T-helper 2 cell treated with Interferon-gamma antibody and Interleukin-4, amounts not matched to agents 100 ng/mL and 5 ng/mL, for 36 hours (primary cell): ENCODE measurements at places on chromosomes 3 and 15. TPM values are rescaled to one million over a fixed set of nuclear protein-coding genes. Genes with fewer than 3 reads are reported as not detected.

The LRRIQ4 gene
- total RNA-seq: 0.16 TPM in 1 of 2 replicates, not detected in the other

The LRCH3 gene
- 54.4 and 57.9 TPM in 2 replicates for total RNA-seq

The ALS2CL gene
- 3.2 and 3.5 TPM in 2 replicates for total RNA-seq

The MCF2L2 gene
- total RNA-seq: 4.3 and 5.5 TPM in 2 replicates

The GATM gene
- 1.3 and 1.4 TPM in 2 replicates for total RNA-seq

The PATL2 gene
- total RNA-seq: 20.8 and 22.5 TPM in 2 replicates

The C3orf20 gene
- total RNA-seq: 0.20 and 0.30 TPM in 2 replicates

The SPATA12 gene
- not detected in 2 replicates for total RNA-seq

The STRA6 gene
- total RNA-seq: not detected in 2 replicates

The PLCL2 gene
- 40.4 and 41.1 TPM in 2 replicates for total RNA-seq

The TGM5 gene
- 0.09 and 0.11 TPM in 2 replicates for total RNA-seq

The PPM1L gene
- 2.6 and 4.0 TPM in 2 replicates for total RNA-seq

The LRRC31 gene
- total RNA-seq: not detected in 2 replicates

The CCR8 gene
- 12.6 and 13.7 TPM in 2 replicates for total RNA-seq

The ITIH1 gene
- total RNA-seq: not detected in 2 replicates

The TMEM266 gene
- not detected in 2 replicates for total RNA-seq

The MNS1 gene
- total RNA-seq: 0.16 and 0.39 TPM in 2 replicates

The CIDEC gene
- not detected in 2 replicates for total RNA-seq

The DISP2 gene
- 0.32 and 0.52 TPM in 2 replicates for total RNA-seq

The UBL7 gene
- total RNA-seq: 48.4 and 60.4 TPM in 2 replicates

The PRICKLE2 gene
- total RNA-seq: not detected in 2 replicates

The TRPM1 gene
- not detected in 2 replicates for total RNA-seq

The OIP5 gene
- total RNA-seq: 18.7 TPM in 2 replicates

The SLC49A4 gene
- total RNA-seq: 2.0 and 2.2 TPM in 2 replicates

The PLIN1 gene
- 0.07 TPM in 1 of 2 replicates, not detected in the other for total RNA-seq

The GNAI2 gene
- total RNA-seq: 420 and 429 TPM in 2 replicates

The FBXW12 gene
- not detected in 2 replicates for total RNA-seq

The ABI3BP gene
- total RNA-seq: not detected in 2 replicates

The ZIC1 gene
- total RNA-seq: not detected in 2 replicates

The DOCK3 gene
- 0.93 TPM in 2 replicates for total RNA-seq

The GOLGA8T gene
- total RNA-seq: 0.14 TPM in 1 of 2 replicates, not detected in the other

The CRABP1 gene
- total RNA-seq: 0.52 TPM in 1 of 2 replicates, not detected in the other

The IP6K1 gene
- total RNA-seq: 34.2 and 37.4 TPM in 2 replicates

The MEX3B gene
- 0.95 and 1.0 TPM in 2 replicates for total RNA-seq

The CP gene
- total RNA-seq: not detected in 2 replicates

The GHSR gene
- total RNA-seq: not detected in 2 replicates

The ANO10 gene
- total RNA-seq: 8.9 and 11.3 TPM in 2 replicates

The POLQ gene
- total RNA-seq: 37.1 and 37.7 TPM in 2 replicates

The ANKUB1 gene
- total RNA-seq: not detected in 2 replicates

The XCR1 gene
- total RNA-seq: 0.05 TPM in 1 of 2 replicates, not detected in the other

The CORO2B gene
- total RNA-seq: not detected in 2 replicates

The CLDN11 gene
- not detected in 2 replicates for total RNA-seq

The KIF15 gene
- total RNA-seq: 43.3 and 44.8 TPM in 2 replicates
